ENCODE measurements at places on chromosomes 7 and 10.

DNA sequence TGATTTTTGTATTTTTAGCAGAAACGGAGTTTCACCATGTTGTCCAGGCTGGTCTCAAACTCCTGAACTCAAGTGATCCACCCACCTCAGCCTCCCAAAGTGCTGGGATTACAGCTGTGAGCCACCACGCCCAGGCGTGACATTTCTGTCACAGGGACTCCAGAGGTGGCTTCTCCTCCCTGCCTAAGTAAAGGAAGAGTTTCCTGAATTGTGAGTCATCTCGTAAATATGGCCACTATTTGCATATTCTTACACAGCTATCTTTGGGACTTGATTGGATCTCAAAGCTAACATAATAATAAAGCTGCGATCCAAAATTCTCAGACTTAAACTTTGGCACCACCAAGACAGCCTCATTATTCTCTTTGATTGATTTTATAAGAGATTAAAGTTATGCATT is 50.1 kb downstream of the ADARB2 start:
- DNase-seq = no peak

- no peak for DNase-seq
These were observed 22.3 kb downstream of the CNPY1 start for GRCh38 chr7:155524018-155524556.

DNA sequence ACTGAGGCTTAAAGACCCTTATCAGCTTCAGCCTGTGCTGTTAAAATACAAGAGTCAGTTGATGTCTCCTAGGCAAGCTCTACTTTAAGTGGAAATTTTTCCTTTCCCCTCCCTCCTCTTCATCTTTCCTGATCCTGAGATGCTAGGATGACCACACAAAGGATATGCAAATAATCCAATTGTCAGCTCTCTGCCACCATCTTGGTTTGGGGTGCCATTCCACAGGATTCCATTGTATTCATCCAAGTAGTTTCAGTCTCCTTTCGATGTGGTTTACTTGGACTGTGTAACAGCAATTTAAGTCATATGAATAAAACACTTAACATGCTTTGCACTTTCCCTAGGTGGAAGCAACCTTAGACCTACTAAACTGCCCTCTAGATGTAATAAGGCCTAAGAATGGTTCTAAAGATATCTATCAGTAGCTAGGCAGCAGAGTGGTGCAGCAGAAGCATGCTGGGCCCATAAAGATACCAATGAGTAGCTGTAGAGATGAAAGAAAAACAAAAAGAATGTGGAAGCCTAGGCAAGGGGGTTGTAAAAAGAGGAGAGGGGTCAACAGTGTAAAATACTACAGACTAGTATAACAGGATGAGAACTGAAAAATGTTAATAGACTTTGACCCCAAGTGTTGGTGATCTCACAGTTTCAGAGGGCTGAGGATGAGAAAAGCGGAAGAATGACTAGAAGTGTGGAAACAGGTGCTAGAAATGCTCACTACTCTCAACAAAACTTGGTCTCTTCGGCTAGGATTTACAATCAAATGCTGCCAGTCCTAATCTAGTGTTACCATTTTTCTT is 2.4 kb upstream of the CFAP69 start:
- no peak for DNase-seq

- DNase-seq = no peak
These were observed 19.0 kb downstream of the TES start for GRCh38 chr7:116229366-116229765.

DNA sequence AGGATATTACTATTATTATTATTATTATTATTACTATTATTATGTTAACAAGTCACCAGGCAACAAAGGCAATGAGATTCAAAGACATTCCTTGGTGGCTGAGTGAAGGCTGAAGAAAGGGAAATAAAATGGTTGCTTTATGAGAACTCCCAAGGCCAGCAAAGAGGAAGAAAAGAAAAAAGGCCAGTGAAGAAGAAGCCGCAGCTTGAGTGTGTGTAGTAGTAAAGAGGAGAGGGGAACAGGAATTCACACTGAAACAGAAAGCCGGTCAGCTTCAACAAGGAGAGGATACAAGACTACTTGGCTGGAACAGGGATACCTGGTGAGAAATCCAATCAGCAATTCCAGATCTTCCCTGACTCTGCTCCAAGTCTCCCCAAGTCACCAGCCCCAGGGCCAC is 42.4 kb downstream of the PLXNA4 start:
- DNase-seq = no peak

GRCh38 chr7:159023746-159024145 is 120.9 kb downstream of the VIPR2 start:
- DNase-seq = no peak

DNA sequence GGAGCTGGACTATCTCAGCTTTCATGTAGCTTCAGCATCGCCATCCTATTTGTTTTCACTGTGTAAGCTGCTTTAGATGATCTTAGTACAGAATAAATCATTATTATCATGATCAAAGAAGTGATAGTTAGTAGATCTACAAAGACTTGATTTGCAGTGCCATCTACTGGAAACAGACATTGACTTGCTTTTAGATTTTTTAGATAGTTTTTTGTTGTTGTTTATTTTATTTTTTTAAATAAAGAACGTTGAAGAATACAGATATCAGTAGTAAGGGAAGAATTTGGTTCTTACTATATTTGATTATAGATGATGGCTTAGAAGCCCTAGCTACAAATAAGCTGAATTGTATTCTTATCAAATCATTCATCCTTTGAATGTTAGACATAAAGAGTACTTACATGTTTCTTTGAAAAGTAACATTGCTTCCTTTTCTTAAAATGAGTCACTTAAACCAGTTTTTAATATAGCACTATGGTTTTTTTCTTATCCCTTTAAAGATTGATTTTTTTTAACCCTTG is 6.3 kb upstream of the SFMBT2 start:
- DNase-seq = no peak

GRCh38 chr10:95877881-95878280 is 29.9 kb upstream of the CC2D2B start:
- DNase-seq = no peak

DNA sequence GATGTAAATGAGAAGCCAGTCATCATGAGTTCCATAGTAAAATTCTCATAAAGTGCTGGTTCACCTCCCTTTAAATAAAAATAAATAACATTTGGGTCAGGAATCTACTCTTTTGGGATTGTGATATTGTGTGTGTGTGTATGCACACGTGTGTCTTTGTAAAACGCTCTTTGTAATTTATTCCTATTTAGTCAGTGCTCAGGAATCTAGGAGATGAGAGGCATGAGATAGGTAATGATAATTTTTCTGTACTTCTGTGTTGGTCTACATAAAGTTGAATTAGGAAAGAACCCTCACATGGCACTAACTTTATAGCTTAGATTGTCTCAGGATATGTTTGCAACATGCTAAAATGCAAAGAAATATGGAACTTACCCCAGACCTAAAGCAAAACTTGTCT is 4.9 kb upstream of the CALCR start:
- no peak for DNase-seq

DNA sequence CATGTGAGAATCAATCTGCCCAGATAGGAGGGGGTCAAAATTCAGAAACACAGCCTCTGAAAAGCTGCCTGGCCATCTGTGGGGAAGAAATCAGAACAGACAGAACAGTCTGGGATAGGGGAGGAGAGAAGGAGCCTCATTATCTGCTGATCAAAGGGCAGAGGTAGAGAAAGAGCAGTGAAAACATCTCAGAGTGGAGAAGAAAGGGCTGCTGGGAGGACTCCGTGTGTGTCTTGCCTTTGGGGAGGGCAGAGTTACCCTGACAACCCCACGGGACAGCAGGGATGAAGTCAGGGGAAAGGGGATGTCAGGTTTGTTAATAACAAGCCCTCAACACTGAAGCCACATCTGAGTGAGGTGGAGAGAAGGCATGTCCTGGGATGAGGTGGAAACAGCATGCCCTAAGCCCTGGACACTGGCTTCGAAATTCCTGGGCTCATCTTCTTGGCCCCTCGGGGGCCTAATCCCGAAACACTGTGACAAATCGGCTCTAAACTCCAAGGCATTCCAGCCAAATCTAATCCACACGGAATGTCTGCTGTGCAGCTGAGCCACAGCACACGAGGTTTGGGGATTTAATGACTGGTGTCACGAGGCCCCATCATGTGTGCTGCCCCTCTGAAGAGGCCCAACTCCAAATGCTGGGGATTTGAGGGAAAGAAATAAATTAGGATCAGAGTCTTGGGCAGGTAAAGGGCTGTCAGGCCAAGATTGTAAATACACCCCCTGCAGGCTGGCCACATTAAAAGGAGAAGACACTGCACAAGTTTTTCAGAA is 82.8 kb upstream of the FGFR2 start:
- no peak for DNase-seq

DNA sequence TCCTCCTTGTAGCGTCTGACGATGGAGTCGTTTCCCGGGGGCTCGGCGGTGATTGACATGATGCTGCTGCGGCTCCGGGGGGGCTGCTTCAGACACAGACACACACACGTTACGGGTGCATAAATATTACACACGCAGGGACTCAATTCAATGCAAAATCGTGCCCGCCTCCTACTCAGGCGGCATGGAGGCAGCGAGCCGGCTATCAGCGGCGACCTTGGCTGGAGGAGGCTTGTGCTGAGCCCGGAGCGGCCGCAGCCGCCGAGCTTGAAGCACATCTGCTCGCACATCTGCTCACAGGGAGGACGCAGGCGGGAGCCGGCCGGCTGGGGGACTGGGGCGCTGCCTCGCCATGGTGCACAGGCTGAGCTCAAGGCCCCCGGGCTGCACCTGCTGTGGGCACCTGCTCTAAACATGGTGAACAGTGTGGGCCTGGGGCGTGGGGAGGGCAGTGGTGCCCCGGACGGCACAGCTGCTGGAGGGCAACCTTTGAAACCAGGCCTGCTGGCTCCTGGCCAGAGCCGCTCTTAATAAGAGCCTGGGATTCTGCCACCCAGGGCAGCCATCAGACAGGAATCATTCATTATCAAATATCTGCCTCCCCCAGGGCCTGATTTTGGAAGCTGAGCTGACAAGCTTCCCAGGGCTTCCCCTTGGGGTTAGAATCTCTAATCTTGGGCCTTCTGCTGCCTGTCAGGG is 84.7 kb upstream of the GNA12 start:
- peak; percentile 79 for DNase-seq

DNA sequence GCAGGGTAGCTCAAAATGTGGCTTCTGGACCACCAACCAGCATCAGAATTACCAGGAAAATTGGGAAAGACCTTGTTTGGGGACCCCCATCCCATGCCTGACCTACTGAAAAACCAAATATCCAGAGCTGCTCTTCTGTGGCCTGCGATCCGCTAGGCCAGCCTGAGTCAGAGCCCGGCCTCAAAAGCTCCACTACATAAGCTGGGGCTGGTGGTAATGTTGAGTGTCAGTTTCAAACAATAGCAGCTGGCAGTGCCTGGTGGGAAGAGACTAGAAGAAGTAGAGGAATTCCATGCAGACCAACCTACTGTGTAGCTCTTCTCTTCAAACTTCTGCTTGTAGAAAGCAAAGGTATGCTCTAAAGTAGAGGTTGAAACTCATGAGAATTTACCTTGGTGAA is 52.0 kb downstream of the KLRG2 start:
- DNase-seq = no peak

GRCh38 chr10:133257489-133258065 is 19.1 kb downstream of the ADAM8 start:
- no peak for DNase-seq

DNA sequence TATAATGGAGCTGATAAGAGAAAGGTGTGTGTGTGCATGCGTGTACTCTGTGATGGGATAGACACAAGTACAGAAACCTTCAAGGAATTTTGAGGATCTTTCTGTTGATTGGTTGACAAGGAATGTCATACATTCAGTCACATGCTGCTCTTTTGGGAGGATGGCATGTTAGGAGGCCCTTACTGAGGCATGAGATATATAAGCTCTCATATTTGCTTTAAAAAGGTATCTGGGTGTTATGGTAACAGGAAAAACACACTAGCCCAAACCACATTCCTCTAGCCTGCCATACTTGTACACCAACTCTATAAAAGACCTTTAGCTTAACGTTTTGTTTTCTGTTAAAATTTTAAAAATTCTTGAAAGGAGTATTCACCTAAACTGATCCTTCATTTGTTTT is 72.5 kb upstream of the EGFR start:
- DNase-seq = no peak

DNA sequence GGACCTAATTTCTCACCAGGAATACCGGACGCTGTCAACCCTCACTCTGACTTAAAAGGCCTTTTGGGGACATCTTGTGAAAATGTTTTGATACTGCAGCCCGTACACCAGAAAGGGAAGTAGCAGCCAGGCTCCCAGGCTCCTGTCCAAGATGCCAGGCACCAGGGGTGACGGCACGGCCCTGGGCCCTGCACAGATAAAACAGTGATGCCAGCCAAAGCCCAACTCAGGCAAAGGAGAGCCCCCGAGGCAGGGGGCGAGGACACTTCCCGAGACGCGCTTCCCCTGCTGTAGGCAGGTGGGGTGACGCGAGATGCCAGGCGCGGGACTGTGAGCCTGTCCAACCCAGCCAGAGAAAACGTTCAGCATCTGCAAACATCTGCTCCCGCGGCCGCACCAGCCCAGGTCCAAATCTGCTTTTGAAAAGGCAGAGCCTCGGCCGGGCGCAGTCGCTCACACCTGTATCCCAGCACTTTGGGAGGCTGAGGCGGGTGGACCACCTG is 15.7 kb downstream of the ZFAND2A start:
- DNase-seq = peak; percentile 50

GRCh38 chr7:139711991-139712743 is 65.6 kb downstream of the HIPK2 start:
- no peak for DNase-seq

GRCh38 chr7:41054960-41055661 is 647.8 kb downstream of the INHBA start:
- no peak for DNase-seq

GRCh38 chr7:47635091-47636080 is 53.5 kb upstream of the TNS3 start:
- DNase-seq = peak; percentile 59

DNA sequence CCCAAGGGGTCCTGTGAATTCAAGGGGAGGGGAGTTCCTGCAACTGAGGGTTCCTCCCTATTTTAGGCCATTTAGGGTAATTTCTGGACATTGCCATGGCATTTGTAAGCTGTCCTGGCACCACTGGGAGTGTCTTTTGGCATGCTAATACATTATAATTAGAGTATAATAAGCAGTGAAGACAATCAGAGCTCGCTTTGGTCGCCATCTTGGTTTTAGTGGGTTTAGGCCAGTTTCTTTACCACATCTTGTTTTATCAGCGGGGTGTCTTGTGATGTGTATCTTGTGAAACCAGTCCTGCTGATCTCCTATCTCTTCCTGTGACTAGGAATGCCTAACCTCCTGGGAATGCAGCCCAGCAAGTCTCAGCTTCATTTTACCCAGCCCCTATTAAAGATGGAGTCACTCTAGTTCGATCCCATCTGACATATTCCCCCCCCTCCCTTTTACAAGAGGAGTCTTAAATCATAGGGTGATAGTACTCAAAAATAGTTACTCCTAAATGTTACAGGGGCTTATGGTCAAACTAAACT is 43.2 kb downstream of the SVOPL start:
- no peak for DNase-seq

DNA sequence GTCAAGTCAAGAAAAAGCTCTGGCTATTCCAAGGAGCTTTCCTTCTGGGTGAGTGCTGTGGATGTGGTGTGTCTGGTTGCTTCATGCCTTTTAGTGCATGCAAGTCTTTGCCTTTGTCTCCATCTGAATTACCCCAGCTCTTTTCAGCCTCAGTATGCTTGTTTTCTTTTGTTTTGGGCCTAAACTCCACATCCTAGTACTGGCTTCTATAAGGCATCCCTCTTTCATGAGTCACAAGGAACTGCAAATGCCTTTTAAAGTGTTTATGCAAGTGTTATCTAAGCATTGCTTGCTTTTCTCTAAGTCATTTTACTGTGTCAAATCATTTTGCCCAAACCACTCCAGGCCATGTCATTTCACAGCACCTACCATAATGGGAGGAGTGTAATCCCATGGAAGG is 132.1 kb downstream of the PLCE1 start:
- DNase-seq = no peak
